T1000 (cell line): ENCODE measurements at places on chromosomes 7 and 10.
A peak's percentile ranks its signal among the peaks of the same experiment; 100 is the strongest.

- DNase-seq = no peak
Observed at GRCh38 chr10:124568848-124569622, 107.4 kb downstream of the LHPP start.

DNA sequence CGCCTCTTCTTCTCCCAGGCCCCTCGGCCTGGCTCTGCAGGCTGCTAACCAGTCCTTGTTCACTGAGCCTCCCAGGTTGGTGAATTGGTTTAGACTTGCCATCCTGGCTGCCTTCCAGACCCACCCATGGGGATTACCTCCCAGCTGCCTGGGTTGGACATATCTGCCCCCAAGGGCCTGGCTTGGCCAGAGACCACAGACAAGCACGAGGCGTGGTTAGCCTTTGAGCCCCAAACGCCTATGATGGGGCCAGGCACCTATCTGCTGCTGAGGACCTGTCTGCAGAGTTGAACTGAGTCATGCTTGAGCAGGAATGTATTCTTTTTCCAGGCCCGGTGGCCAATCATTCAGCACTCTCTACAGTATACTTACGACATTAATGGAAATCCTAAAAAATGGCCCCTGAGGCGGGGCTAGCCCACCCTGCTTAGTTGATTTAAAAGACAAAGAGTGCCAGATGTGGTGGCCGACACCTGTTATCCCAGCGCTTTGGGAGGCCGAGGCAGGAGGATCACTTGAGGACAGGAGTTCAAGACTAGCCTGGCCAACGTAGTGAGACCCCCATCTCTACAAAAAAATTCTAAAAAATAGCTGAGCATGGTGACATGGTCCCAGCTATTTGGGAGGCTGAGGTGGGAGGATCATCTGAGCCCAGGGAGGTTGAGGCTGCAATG lies 361.5 kb downstream of the FRMD4A start:
- DNase-seq = peak; percentile 55

- no peak for DNase-seq
Observed at GRCh38 chr7:36726806-36727503, 2.7 kb upstream of the AOAH start.

DNA sequence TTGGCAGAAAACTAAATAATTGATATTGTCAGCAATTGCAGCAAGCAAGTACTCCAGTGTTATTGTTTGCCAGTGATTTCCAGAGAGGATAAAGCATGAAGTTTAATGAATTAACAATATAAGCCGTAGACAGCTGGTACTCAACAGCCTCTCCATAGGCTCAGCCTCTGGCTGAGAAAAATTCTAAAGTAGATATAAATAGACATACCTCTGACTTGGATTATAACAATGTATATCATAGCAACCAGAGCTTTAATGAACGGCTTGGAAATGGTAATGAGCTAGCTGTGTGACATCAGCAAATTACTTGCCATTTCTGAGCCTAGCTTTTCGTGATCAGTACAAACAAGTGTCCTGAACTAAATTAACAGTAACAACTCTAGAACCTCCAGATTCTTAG lies 1055.4 kb upstream of the AUTS2 start:
- DNase-seq = no peak

DNA sequence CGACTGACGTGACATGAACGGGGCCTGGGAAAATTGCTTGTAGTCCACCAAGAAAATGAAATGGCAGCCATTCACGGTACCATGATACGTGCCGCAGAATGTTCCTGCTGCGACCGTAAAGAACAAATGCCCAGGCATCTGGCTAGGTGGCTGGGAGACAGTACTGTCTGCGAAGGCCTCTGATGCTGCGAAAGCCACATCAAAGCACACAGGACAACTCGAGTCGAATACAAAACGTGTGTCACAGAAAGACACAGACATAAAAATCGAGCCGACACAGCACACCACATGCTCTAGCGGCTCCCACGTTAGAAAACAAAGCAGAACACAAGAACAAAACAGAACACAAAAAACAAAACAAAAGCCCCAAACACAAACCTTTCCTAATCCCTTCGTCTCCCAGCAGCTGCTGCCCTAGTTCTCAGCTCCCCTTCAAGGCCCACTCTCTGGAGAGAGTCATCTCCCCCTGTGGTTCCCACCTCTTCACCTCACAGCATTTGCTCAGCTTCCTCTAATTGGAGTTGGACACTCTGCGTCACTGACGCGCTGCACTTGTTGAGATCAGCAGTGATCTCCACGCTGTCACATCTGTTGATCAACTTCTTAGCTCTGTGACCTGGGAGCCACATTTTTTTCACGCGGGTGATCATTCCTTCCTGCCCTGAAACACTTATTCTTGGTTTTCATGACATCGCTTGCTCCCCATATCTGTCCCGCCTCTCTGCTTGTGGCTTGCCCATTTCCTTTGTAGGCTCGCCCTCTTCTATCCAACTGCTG lies 112.2 kb downstream of the CLEC2L start:
- no peak for DNase-seq

DNA sequence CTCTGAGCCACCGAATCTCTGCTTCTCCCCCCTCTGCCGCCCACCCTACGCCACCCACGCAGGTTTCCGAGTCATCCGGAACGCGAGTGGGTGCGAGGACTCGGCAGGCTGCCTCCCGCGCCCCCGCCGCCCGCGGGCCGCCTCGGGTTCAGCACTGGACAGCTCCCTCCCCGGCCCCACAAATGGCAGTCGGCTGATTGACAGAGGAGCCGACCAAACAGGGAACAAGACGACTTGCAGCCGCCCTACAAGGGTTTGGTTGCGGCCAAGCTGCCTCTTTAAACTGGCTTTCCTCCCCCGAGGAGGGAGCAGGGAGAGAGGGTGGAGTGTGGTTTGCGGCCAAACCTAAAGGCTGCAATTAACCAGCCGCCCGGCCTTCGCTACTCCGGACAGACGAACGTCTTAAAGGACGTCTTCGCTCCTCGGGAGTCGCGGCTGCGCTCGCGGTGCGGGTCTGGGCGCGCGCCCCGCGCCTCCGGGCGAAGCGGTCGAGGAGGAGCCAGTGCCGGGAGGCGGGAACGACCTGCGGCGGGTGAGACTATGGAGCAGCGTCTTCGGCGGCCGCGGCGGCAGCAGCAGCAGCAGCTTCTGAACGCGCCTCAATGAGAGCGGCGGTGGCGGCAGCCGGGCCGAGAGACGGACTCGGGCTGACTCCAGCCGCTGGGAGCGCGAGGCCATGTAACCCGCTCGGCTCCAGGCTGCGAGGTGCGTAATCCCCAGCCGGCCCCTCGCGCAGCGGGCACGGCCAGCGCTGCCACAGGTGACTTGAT lies at the start of gene GPR158:
TSS of gene GPR158 (plus strand) at position 541 of the 770 bp plus-strand sequence. CDS start 420 bp downstream, outside the sequence.
- DNase-seq = peak; percentile 77

GRCh38 chr7:68977385-68978055 lies 620.8 kb upstream of the AUTS2 start:
- DNase-seq = no peak

DNA sequence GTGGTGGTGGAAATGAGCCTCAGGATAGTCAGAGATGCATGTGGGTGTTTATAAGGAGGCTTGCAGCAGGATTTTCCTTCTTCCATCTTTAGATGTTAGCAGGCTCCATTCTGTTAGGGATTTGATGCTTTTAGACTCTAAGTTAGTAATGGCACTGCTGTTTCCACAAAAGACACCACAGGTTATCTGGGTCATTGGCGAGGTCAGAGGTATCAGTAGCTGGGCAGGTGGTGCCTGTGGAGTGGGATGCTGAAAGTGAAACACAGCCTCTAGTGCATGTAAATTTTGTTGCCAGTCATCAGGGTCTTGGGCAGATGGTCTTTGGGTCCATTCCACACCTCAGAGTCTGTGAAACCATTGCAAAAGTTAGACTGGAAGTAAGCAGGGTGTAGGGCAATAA lies 833 bp upstream of the PAX4 start:
- DNase-seq = no peak

GRCh38 chr7:131607291-131608115 lies 51.1 kb upstream of the PODXL start:
- DNase-seq = no peak

GRCh38 chr7:119320316-119320715 lies 952.7 kb upstream of the KCND2 start:
- no peak for DNase-seq

GRCh38 chr10:114915294-114915693 lies 22.7 kb upstream of the TRUB1 start:
- no peak for DNase-seq

DNA sequence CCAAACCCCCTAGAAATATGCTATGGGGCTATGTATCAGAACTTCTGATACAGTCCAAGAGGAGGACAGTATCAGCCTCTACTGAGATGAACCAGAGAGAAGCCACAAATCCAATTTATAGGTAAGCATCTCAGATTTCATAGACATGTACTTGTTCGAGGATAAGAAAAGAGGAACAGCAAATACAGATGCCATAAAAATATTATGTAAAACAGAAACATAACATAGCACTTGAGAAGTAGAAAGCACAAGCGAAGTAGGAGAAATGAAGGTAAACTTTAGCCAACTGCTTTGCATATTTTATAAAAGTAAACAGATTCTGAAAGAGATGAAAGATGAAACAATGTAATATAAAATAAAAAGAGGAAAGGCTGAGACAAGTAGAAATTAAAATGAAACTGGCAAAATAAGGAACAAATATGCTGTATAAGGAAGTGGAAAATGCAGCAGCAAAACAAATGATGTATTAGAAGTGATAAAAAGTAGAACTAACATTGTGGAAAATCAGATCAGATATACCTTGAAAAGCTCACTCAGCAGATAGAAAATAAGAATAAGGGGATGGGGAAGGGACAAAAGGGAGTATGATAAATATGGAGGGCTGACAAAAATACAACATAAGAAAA lies 135.1 kb downstream of the SKAP2 start:
- no peak for DNase-seq

- no peak for DNase-seq
Observed at GRCh38 chr10:127926455-127926854, 19.6 kb downstream of the PTPRE start.

DNA sequence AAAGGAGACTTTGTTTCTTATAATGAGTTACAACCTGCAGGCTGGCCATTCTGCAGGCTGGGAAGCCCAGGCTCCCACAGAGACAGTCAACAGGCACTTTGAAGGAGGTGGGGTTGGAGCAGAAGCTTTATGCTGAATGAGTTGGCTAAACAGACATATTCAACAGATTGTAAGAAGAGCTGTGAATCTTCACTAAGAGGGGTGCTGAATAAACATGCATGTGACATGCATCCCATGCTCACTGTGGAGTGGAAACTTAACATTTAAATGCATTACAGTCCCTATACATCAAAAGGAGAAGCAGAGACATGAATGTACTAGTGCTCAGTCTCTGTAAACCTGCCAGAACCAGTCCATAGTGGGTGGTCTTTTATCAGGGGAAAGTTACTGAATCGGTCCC lies 1.4 kb upstream of the CFAP69 start:
- DNase-seq = no peak

- no peak for DNase-seq
Observed at GRCh38 chr7:4288791-4289394, 393.2 kb upstream of the FOXK1 start.

- no peak for DNase-seq
Observed at GRCh38 chr7:143279186-143280098, 5.3 kb upstream of the TMEM139 start.

DNA sequence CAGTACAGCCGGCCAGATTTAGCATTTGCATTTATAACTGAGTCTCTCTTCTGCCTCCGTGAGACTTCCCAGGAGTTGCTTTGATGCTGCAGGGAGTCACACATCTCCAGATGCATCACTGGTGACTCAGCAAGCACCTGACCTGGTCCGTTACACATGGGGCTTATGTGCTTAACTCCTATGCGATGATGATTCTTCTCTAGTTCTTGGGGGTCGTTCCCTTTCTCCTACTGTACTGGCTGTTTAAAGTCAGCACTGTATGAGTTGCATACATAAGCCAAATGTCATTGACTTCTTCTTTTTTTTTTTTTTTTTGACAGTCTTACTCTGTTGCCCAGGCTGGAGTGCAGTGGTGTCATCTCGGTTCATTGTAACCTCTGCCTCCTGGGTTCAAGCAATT lies 13.0 kb upstream of the AKR1E2 start:
- peak; percentile 15 for DNase-seq

GRCh38 chr7:12389089-12389700 lies 14.5 kb downstream of the VWDE start:
- DNase-seq = no peak

GRCh38 chr10:76311752-76312636 lies 880.6 kb downstream of the LRMDA start:
- DNase-seq = peak; percentile 6

DNA sequence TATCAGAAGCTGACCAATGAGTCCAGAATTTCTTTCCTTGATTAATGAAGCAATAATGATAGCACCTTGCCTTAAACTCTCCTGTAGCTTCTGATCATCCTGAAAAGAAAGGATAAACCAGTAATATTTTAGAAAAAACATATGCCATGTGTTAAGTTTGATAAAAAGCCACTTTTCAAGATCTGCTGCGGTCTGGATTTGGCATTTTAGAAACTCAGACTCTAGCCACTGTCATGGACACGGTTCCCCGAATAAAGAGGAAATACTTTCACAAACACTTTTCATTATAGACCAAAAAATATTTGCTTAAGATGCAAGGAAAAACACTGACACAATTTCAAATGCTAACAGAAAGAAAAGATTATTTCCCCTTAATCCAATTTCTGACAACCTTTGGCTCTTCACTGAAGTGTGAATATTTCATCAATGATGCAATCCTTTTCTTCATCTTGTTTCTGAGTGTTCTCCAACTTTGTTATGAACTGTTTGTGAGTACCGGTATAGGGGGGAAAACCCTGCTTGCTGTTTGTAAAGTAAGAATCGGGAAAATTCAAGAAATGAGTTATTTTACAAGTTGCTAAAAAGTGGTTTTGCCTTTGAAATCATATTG lies 329.5 kb downstream of the CRPPA start:
- DNase-seq = no peak

DNA sequence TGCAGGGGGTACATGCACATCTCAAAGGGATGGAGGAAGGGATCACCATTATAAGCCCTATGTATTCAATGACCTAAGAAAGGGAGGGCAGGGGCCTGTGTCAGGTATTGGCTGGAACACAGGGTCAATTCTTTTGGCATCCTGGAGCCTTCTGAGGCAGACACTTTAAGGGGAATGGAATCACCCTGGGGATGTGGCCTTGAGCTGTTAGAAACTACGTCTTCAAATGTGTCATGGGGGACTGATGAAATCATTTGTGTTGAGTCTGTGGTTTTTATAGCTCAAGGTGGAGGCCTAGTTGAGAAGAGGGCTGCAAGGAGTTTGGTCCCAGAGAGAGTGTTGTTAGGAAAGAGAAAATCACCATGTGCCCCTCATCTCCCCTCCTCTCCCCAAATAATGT lies 206.1 kb upstream of the CELF2 start:
- no peak for DNase-seq

DNA sequence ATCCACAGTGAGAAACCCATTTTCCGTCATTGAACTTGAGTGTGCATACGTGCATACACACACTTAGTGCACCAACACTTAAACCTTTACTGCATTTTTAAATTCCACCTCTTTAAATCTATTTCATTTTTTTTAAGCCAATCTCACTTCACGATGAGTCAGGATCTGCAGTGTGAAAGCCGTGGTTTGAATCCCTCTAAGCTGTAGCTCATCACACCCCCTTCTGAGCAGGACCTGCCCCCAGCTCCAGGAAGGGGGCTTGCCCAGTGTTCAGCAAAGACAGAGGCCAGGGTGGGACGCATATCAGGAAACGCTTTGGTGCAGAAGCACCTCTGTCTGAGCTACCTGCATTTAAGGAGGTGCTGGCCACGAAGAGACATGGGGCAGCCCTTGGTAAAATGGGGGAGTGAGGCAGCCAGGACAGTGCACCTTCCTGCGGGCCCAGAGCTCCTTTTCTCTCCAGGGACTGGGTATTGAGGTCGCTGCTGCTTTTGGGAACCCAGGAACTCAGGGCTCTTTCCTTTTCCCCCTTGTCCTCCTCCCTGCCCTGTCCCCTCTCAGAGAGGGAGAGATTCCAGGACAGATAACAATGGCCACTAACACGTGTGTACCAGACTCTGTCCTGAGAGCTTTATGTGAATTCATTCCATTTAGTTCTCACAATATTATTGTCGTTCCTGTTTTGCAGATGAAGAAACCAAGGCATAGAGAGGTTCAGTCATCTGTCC lies 21.7 kb downstream of the ZNF316 start:
- DNase-seq = no peak
